ENCODE measurements at places on chromosomes 2 and 18. TPM values are rescaled to one million over a fixed set of nuclear protein-coding genes. Genes with fewer than 3 reads are reported as not detected.

The DOK1 gene
- total RNA-seq: 33.3 TPM

The LRATD1 gene
- 10.0 TPM for total RNA-seq

The DNPEP gene
- 79.0 TPM for total RNA-seq

The LTBP1 gene
- total RNA-seq: 17.4 TPM

The MARCHF4 gene
- total RNA-seq: not detected

The KRTCAP3 gene
- total RNA-seq: 31.2 TPM

The MZT2A gene
- total RNA-seq: 50.2 TPM

The GRP gene
- total RNA-seq: 4.7 TPM

The RFX8 gene
- total RNA-seq: 0.96 TPM

The SERPINB13 gene
- total RNA-seq: not detected

The HYCC2 gene
- total RNA-seq: 24.1 TPM

The SERPINE2 gene
- 1.8 TPM for total RNA-seq

The KCNG2 gene
- 0.66 TPM for total RNA-seq

The IHH gene
- total RNA-seq: 0.66 TPM

The NT5C1B gene
- not detected for total RNA-seq

The PKDCC gene
- total RNA-seq: 19.3 TPM

The CFC1 gene
- not detected for total RNA-seq

The RIT2 gene
- not detected for total RNA-seq

The POTEF gene
- 4.2 TPM for total RNA-seq

The VAPA gene
- 260 TPM for total RNA-seq

The NT5DC4 gene
- total RNA-seq: not detected

The ALPG gene
- not detected for total RNA-seq

The ABCG5 gene
- total RNA-seq: not detected

The UGT1A10 gene
- not detected for total RNA-seq

The PLCD4 gene
- 8.0 TPM for total RNA-seq

The SF3B1 gene
- total RNA-seq: 415 TPM

The MERTK gene
- 36.3 TPM for total RNA-seq

The ASPRV1 gene
- total RNA-seq: 4.5 TPM

The TUBA4B gene
- total RNA-seq: 0.16 TPM

The ALPP gene
- total RNA-seq: not detected

The C1QL2 gene
- 0.66 TPM for total RNA-seq

The UNC80 gene
- total RNA-seq: not detected

The COL3A1 gene
- total RNA-seq: 303 TPM

The NOL4 gene
- not detected for total RNA-seq

The FSHR gene
- total RNA-seq: not detected

The PSME4 gene
- 45.3 TPM for total RNA-seq

The MC2R gene
- not detected for total RNA-seq

The SNTG2 gene
- total RNA-seq: 6.0 TPM

The UGT1A3 gene
- total RNA-seq: not detected

The PREB gene
- 113 TPM for total RNA-seq

The UGT1A9 gene
- total RNA-seq: not detected
